ENCODE measurements at places on chromosomes 7 and 10.

DNA sequence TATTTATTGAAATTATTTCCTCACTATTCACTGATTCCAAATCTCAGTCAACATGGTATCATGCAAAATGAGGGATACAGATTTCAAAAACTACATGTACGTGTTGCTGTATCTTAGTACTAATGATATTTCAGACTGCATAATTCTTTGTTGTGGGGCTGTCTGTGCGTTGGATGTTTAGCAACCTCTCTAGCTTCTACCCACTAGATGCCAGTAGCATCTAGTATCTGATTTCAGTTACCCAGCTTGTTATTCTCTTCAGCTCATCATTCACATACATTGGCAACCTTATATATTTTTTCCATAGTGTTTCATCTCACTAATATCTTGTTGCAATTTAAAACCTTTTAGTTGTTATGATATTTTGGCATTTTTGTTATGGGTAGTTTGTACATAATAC is 22.5 kb upstream of the WASL start:
- no peak for DNase-seq

DNA sequence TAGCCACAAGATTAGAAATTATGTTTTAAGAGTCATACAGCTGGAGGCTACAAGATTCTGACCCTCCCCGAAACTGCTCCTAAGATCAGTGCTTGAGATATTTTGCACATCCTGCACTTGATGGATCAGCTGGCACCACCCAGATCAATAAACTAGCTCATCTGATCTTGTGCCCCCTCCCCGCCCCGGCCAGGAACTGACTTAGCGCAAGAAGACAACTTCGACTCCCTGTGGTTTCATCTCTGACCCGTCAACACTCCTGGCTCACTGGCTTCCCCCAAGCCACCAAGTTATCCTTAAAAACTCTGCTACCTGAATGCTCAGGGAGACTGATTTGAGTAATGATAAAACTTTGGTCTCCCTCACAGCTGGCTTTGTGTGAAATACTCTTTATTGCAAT is 73.5 kb upstream of the NPSR1 start:
- DNase-seq = no peak

DNA sequence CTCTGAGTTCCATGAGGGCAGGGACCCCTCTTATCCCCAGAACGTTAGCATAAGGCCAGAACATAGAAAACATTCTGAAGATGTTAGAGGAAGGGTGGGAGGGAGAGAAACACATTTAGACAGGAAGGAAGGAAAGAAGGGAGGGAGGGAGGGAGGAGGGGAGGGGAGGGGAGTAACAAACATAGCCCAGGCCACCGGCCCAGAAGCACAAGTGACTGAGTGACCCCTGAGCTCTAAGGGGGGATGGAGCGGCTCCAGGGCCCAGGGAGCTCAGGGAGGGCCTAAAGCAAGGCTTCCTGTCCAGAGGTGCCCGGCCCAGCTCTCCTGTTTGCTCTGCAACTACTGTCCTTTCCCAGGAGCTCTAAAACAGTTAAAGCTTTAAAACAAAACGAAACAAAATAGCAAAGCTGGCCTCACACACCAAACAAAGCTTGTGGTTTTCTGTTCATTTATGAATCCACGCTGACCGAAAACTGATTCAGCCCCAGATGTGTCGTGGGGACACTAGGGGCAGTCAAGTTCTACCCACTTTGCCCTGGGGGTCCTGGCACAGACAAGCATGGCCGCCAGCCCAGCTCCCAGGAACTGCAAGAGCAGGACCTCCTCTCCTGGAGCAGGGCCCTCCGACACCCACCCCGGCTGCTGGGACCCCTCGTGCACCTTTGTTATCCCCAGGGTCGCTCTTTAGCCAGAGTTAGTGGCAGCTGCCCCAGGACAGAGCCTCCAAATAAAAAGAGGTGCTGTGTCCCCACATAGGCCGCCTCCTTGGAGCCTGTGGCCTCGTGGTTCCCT is 496.2 kb upstream of the FOXK1 start:
- DNase-seq = no peak

DNA sequence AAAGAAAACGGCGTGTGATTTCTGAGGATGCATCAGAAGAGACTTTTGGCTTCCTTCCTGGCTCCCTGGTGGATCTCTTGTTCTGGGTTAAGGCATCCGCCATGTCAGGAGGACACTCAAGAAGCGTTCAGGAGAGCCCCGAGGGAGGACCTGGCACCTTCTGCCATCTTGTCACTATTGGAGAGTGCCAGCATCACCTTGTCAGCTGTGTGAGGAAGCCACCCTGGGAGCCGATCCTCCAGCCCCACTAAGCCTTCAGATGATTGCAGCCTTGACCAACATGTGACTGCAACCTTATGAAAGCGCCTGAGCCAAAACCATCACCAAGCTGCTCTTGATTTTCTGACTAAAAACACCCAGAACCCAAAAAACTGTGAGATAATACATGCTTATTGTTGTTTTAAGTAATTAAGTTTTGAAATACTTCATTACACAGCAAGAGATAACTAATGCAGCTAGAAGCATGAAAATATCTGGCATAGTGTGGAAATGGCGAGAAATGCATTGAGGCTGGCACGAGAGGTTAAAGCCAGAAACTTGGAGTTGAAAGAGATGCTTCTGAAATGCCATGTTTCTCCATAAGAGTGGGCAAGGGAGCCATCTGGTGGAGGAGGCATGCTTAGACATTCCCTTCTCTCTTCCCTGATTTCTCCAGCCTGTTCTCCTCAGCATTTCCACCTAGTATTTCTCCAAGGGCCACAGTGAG is 5.4 kb upstream of the ZFYVE27 start:
- no peak for DNase-seq

- no peak for DNase-seq
Observed at GRCh38 chr7:12650080-12650479, 37.4 kb upstream of the ARL4A start.

- DNase-seq = no peak
Observed at GRCh38 chr10:102324061-102324460, 71.4 kb upstream of the NFKB2 start.

GRCh38 chr7:133805426-133805825 is 321.7 kb upstream of the LRGUK start:
- DNase-seq = no peak

DNA sequence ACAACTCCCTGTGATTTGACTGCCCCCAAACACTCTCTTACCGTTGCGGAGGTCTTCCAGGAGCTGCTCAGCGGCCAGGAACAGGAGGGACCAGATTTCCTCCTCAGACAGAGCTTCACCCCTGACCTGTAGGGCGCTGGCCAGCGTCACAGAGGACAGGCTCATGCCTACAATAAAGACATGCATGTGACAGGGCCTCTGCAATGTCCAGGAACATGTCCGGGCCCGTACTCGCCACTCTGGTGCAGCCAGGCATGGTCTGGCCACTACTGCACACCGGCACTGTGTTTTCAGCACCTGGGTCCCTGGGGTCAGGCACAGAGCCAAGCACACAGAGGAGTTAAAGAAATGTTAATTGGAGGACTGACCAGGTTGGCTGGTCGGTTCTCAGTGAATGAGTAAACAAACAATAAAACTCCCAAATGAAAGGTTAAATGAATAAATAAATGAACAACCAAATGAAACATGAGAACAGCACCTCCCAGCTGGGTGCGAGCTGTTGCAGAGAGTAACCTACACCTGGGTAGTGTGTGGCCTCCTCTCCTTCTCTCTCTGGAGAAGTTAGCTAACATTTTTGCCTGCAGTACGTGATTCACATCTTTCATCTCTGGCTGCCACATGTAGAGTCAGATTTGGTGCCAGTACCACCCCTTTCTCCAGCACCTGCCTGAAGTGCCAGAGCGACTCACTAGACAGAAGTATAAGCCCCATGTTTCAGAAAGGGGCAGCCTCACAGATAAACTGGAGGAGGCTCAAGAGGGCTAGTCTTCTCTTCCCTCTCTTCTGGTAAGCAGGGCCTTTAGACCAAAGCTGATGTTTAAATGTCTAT is 22.8 kb downstream of the FRMPD2 start:
- DNase-seq = no peak

DNA sequence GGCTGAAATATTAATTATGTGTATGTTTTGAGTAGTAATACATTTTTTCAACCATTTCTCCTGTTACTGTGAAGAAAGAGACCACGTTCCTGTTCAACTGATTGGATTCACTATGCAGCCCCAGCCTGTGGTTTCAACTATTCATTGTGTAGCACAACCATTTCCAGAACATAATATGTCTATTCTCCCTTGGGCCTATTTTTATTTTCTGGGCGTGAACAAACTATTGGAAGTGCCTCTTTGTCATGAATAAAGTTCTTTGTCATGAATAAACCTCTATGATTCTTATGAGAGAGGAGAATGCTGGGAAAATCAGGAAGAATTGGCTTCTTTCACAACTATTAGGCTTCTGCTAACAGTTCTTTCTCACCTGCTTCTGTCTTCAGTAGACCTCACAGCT is 152.4 kb downstream of the GNAT3 start:
- no peak for DNase-seq

DNA sequence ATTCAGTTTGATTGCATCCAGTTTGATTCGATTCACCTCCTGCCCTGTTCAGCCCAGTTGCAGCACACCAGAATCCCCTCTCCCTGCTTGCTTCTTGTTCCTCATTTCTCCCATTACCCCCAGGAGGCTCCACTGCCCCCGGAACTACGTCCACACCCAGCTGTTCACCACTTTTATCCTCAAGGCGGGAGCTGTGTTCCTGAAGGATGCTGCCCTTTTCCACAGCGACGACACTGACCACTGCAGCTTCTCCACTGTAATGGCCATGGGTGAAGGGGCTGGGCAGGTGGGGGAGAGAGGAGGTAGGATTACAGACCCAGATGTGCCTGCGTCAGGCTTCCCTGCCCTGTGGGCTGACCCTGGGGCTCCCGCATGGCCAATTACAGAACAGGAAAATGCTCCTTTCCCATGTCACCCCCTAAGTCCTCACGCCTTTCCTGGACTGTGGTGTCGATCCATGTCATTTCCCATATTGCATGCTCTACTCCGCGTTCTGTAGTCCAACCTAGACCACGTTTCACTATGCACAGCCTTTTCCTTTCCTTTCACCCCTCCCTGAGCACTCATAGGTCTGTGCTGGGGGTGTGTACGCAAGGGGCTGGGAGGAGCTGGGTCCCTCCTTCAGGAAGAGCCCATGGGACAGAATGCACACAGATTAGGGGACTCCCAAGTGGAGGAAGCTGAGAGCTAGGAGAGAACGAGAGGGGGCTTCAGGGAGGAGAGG is 8.2 kb downstream of the GHRHR start:
- no peak for DNase-seq

- DNase-seq = no peak
Observed at GRCh38 chr7:85516675-85517074, 329.8 kb upstream of the SEMA3D start.

- no peak for DNase-seq
Observed at GRCh38 chr7:16670021-16670420, 24.0 kb downstream of the BZW2 start.

DNA sequence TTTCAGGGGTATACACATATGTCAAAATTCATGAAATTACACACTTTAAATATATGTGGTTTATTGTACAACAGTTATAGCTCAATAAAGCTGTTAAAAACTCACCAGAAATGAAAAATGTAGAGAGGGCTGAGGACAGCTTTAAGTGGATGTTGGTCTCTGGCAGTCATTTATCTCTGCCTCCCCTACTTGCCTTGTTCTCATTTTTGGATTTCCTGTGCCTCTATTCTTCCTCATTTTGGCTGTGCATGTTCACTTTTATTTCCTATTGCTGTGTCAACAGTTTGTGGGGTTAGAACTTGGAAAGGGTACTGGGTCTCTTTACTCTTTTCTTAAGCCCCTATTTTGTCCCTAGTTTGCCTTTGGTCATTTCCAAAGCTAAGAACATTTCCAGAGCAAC is 18.6 kb upstream of the MEST start:
- DNase-seq = no peak
